ENCODE measurements at places on chromosomes 7 and 10. TPM values are rescaled to one million over a fixed set of nuclear protein-coding genes. Genes with fewer than 3 reads are reported as not detected.

The PLCE1 gene
- 1.9 TPM for total RNA-seq

DNA sequence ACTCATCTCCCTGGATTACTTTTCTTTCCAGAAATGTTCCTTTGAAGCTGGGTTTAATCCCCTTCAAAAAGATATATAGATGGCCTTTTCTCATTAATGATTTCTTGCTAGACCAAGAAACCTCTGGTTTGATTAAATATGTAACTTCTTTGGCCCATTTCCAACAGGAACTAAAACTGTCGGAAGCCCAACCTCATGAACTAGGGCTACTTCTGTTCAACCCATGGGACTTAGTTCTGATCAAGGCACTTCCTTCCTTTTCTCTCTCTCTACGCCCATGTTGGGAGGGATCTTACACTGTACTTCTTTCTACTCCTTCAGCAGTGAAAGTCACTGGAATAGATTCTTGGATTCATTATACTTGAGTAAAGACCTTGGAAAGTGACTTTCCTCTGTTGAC is 83.6 kb downstream of the TMEM106B start:
- no peaks in the 10 kb centered on the region for H3K27me3 ChIP-seq
- H3K4me3 ChIP-seq, result no peak overlapping the region
- no peak for DNase-seq

- H3K4me3 ChIP-seq, result no peak overlapping the region
- H3K27ac ChIP-seq, result no peak overlapping the region
- H3K27me3 ChIP-seq, result no peaks in the 10 kb centered on the region
- H3K4me1 ChIP-seq, result no peaks in the 10 kb centered on the region
Observed at GRCh38 chr7:90693939-90694338, 97.8 kb downstream of the CDK14 start.

The EGFR gene
- 93.5 TPM for total RNA-seq

The TET1 gene
- total RNA-seq, result 1.6 TPM

Measured in adrenal gland (tissue), 19 donors.